ENCODE measurements at places on chromosomes 1 and 21.

DNA sequence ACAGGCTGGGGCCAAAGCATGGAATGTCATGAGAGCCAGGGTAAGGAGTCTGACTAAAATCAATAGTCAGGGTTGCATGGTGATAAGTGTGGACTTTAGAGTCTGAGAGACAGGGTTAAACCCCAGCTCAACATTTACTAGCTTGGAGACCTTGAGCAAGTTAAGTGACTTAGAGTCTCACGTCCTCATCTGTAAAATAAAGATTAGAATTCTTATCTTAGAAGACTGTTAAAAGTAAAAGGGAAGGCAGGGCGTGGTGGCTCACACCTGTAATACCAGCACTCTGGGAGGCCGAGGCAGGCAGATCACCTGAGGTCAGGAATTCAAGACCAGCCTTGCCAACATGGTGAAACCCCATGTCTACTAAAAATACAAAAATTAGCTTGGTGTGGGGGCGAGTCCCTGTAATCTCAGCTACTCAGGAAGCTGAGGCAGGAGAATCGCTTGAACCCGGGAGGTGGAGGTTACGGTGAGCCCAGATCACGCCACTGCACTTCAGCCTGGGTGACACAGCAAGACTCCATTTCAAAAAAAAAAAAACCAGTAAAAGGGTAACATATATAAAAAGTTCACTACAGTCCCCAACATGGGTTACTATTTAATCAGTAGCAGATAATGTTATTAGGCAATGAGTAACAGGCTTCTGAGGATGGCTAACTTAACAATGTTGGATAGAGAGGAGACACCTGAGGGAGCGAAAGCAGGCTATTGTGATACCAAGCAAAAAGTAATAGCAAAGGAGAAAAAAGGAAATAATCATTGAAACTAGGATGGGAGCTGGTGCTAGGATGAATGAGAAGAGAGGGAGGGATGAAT lies 20.8 kb downstream of the TMCO1 start:
- DNase-seq, result no peak

- peak; percentile 38 for DNase-seq
Measured at GRCh38 chr1:181089017-181089675, 646 bp downstream of the IER5 start.

DNA sequence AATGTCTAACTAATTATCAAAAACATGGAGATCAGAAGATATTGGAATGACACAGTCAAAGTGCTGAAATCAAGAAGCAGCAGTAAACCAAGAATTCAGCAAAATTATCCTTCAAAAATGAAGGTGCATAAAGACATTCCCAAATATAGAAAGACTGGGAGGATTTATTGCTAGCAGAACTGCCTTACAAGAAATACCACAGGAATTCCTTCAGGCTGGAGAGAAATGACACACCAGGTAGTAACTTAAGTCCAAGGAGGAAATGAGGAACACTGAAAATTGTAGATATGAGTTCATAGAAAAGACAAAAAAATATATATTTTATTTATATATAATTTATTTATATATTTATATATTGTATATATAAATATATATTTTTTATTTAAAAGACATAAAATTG lies 217.2 kb downstream of the RPS6KC1 start:
- no peak for DNase-seq

GRCh38 chr1:3465935-3466321 lies 11.5 kb downstream of the ARHGEF16 start:
- DNase-seq, result no peak

GRCh38 chr1:56374026-56374974 lies 205.1 kb downstream of the PLPP3 start:
- no peak for DNase-seq

DNA sequence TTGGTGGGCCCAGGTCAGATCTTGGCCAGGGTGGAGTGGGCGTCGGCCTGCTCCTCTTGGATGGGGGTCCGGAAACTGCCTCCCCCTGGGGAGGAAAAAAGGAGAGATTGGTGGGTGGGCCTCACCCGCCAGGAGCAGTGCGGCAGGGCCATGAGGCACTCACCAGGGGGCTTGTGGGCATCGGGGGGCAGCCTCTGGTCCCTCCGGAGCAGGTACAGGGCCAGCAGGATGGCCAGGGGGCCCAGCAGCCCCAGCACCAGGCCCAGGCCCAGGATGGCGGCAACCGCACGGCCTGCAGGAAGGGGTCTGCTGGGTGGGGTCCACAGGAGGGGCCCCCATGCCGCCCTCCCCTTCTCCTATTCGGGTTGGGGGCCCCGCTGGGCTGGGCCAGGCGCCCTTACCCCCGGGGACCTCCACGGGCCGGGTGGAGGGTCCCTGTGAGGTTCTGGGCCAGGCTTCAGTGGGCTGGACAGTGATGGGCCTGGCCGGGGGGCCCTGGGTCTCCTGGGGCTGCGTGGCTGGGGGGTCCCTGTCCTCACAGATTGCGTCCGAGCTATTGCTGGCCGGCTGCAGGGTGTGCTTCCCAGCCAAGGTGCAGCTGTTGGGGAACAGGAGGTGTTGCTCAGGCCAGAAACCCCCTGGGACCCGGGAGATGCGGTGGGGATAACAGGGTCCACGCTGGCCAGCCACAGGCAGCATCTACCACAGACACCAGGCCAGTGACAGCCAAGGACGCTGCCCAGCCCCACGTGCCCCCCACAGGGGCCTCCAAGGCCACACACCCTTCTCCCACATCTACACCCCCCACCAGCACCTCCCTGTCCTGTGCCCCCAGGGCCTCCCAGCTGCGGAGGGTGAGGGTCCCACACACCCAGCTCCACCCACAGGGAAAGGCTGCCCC lies 2.2 kb downstream of the TNFRSF4 start:
- DNase-seq, result no peak

DNA sequence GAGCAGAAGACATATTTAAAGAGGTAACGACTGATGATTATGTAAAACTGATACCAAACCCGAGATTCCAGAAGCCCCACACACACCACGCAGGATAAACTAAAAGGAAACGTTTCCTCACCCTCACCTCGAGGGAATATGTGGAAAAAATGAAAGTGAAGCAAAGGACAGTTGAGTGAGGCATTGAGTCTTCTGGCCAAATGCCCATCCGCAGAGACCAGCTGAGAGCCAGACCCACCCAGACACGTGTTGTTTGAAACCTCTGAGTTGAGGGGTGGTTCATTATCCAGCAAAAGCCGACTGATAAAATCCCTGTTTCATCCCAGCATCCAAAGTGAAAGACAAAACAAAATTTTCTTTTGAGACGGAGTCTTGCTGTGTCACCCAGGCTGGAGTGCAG lies 29.6 kb upstream of the PCBP3 start:
- no peak for DNase-seq

DNA sequence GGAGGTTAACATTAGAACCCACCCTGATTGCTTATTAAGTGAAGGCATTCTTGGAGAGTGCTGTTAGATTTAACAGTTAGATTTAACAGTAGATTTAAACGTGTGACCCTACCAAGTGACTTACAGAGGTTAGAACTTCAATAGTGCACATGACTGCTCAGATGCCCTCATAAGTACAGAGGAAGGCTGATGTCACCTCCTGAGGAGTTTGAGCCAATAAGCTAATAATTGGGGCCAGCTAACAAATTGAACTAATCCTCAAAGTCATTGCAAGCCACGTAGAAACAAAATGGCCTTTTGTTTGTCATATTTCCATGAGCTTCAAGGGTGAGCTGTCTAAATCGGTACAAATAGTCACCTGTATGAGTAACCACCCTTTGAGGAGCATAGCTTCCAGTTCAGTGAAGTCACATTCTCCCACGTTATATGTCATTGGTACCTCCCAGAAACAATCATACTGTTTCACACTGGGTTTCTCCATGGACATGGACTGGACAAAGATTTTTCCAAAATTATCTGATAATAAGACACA lies 11.7 kb downstream of the AVPR1B start:
- DNase-seq, result peak; percentile 38

GRCh38 chr1:22828484-22829308 lies 118.1 kb downstream of the EPHB2 start:
- peak; percentile 51 for DNase-seq

GRCh38 chr1:3968851-3969250 lies 68.8 kb upstream of the C1orf174 start:
- DNase-seq, result no peak

GRCh38 chr1:204569478-204569877 lies 53.3 kb downstream of the MDM4 start:
- no peak for DNase-seq

- no peak for DNase-seq
Measured at GRCh38 chr1:234386122-234386521, 12.9 kb downstream of the COA6 start.

- DNase-seq, result no peak
Measured at GRCh38 chr1:229894532-229894931, 172.5 kb upstream of the GALNT2 start.

- peak; percentile 65 for DNase-seq
Measured at GRCh38 chr1:201791779-201792173, 37.2 kb upstream of the IPO9 start.

GRCh38 chr1:220353229-220354012 lies 81.2 kb upstream of the RAB3GAP2 start:
- no peak for DNase-seq

DNA sequence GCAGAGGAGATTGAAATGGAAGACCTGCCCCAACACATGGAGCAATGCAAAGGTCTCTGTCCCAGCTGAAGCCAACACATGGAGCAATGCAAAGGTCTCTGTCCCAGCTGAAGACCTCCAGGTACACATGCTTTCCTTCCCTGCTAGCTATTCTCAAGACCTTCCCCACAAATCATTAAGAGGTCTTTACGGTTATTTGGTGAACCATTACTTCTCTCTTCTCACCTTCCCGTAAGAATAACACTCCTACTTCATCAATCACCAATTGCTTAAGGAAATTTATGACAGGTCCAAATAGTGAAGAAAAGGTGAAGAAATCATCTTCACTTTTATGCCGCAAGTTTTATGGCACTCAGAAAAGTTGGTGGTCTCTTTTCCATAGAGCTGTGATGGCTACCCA lies 138.8 kb downstream of the NTPCR start:
- DNase-seq, result no peak

GRCh38 chr1:205924460-205924790 lies 18.8 kb downstream of the SLC26A9 start:
- peak; percentile 14 for DNase-seq

- peak; percentile 41 for DNase-seq
Measured at GRCh38 chr1:42963378-42964043, 4.8 kb upstream of the SLC2A1 start.

DNA sequence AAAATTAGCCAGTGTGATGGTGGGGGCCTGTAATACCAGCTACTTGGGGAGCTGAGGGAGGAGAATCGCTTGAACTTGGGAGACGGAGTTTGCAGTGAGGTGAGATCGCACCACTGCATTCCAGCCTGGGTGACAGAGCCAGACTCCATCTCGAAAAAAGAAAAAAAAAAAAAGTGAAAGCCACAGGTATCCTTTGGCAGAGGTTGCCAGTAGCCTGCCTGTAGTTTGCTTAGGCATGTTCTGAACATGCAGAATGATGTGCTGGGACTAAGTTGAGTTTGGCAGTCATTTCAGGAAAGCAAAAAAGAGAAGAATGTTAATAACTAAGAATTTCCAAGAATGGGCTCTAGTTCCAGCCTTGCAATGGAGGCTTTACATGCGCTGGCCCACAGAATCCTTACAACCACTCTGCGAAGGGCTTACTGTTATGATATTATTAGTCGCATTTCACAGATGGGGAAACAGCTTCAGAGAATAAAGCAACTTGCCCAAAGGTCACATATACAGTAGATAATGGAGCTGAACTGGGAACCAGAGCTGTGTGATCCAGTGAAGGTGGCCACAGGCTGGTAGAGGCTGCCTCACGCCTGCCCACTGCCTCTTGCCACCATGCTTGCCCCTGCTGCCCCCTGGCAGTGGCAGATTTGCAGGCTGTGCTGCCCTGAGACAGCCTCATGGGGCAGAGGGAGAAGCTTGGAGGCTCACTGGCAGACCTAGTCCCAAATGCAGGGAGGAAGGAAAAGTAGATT lies 66.5 kb upstream of the LYST start:
- DNase-seq, result peak; percentile 68

DNA sequence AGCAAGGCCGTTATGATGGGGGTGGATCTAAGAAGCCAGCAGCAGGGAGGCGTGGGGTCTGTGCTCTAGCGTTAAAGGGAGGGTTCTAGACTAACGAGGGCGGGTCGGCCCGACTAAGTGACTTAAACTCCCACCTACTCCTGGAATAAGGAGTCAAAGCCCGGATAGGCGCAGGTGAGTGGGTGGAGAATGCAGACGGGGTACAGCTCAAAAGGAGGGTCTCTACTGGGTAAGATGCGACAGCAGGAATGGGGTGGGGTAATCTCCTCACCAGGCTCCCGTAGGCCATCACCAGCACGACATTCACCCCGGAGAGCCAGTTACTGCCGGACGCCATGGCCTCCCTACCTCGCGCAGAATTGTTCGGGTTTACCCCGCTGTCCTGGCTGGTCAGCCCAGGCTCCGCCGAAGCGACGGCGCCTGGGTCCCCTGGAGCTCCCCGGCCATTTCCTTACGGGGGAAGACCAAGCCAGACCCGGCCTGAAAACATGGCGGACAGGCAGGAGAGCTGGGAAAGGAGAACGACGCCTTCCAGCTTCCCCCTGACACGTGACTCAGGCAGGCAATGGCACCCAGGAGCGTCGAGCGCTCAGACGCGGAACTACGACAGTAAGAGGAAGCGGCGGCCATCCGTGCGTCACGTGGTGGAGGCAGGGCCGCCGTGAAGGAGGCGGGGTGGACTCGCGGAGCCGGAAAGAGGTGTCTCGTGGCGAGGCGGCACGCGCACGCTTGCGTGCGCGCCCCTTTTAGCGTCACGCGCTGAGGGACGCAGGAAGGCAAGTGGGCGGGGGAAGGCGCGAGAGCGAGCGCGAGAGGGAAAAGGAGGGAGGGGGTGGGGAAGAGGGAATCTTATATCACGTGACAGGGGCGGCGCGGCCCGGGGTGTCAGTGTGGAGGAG lies at the start of gene UBAP2L:
UBAP2L (plus strand) TSS at position 885 of the 899 bp plus-strand sequence. CDS start 4,169 bp downstream, outside the sequence.
- DNase-seq, result peak; percentile 100

GRCh38 chr1:63935553-63935952 lies 161.7 kb downstream of the ROR1 start:
- DNase-seq, result no peak

DNA sequence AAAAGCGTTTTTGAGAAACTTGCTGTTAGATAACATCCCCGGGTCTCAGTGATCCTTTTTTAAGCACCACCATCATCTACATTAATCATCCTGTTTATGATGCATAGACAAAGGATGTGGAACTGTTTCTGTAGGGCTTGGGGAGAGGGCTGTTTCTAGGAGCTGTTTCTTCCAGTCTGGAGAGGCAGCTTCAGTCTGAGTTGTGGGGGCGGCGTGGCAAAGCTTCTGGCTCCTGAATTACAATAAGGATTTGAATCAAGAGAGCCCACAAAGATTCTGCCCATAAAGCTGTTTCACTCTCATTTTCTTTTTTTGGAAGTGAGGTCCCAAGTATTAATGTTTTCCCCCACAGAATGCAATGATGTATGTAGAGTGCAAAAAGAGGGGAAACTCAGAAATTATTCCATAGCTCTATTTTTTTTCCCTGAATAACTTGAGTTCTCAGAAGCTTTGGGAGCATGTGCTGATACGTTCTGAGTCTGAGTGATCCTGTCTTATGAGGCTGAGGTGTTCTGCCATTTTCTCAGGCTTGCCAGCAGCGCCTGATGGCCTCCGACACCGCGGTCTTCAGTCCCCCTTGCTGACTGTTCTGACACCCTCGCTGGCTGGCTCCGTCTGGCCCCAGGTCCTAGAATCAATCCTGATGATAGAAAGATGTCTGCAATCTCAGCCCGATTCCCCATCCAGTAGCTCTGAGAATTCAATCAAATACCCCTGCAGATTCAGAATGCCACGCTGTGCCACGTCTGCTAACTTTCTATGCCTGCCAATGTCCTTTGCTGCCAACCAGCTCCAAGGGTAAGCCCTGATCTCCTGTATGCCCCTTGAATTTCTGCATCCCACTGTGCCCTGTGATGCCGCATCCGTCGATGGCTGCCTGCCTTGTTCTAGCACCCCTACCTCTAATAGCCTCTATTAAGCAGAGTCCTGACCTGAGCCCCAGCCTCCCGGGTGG lies 92.4 kb upstream of the AKT3 start:
- DNase-seq, result no peak
